ENCODE measurements at places on chromosomes 3 and 15. TPM values are rescaled to one million over a fixed set of nuclear protein-coding genes. Genes with fewer than 3 reads are reported as not detected.
A peak's percentile ranks its signal among the peaks of the same experiment; 100 is the strongest.

DNA sequence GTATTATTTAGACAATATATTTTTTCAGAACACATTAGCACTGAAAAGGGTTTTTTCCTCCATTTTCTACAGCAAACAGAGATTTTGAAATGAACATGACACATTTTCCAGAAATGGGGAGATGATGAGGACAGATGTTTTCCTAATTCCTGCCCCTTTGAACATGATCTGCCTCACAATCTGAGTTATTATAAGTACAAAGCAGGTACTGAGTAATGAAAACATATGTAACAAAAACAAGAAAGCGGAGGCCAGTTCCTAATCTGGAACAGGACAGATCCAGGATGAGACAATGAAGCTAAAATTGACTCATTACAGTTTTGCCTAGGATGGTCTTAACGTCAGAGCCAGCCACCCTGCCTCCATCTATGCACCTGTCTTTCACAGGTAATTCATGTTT is 642.8 kb upstream of the NR2F2 start:
- no peak overlapping the region for H3K4me3 ChIP-seq
- no peak for DNase-seq
- no peak overlapping the region for H3K27ac ChIP-seq
- no peaks in the 10 kb centered on the region for H3K4me1 ChIP-seq

DNA sequence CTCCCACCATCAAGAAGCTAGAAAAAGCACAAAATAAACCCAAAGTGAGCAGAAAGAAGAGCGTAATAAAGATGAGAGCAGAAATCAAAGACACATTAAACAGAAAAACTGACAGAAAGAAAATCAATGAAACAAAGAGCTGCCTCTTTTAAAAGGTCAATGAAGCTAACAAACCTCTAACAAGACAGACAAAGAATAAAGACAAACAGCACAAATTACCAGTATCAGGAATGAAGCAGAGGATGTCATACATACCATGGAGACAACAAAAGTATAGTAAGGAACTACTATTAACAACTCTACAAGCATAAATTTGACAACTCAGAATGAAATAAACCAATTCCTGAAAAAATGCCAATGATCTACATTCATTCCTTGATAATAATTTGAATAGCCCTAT is 15.0 kb downstream of the C3orf70 start:
- no peaks in the 10 kb centered on the region for H3K36me3 ChIP-seq
- DNase-seq = no peak

SEC61A1 gene
- 135 TPM for total RNA-seq

GRCh38 chr15:40506964-40507571 is 36.3 kb downstream of the CHST14 start:
- peak overlapping the region; percentile 32 for H3K4me3 ChIP-seq
- H3K4me1 ChIP-seq = no peaks in the 10 kb centered on the region

GRCh38 chr15:42090370-42090769 is 4.0 kb downstream of the PLA2G4D start:
- H3K4me1 ChIP-seq = no peaks in the 10 kb centered on the region
- no peak overlapping the region for H3K4me3 ChIP-seq
- no peak for DNase-seq
- H3K27ac ChIP-seq = no peak overlapping the region
- peaks cover 39% of the 10 kb centered on the region for H3K27me3 ChIP-seq

GRCh38 chr15:68372291-68372811 is 59.6 kb downstream of the ITGA11 start:
- peaks cover 21% of the 10 kb centered on the region for H3K27me3 ChIP-seq
- H3K4me1 ChIP-seq = no peaks in the 10 kb centered on the region
- no peak overlapping the region for H3K4me3 ChIP-seq
- no peaks in the 10 kb centered on the region for H3K36me3 ChIP-seq
- no peak for DNase-seq
- H3K27ac ChIP-seq = no peak overlapping the region

GRCh38 chr3:106328224-106328623 is 459.4 kb upstream of the CBLB start:
- H3K27me3 ChIP-seq = no peaks in the 10 kb centered on the region
- H3K27ac ChIP-seq = no peak overlapping the region
- no peak for DNase-seq

- H3K36me3 ChIP-seq = no peaks in the 10 kb centered on the region
- no peak overlapping the region for H3K4me3 ChIP-seq
- no peak overlapping the region for H3K27ac ChIP-seq
- peaks cover 50% of the 10 kb centered on the region for H3K27me3 ChIP-seq
These were observed 48.1 kb downstream of the EPHB3 start for GRCh38 chr3:184609476-184610244.

GRCh38 chr3:195834675-195835583 is 23.2 kb upstream of the MUC4 start:
- no peaks in the 10 kb centered on the region for H3K36me3 ChIP-seq
- DNase-seq = no peak
- no peak overlapping the region for H3K27ac ChIP-seq
- no peaks in the 10 kb centered on the region for H3K4me1 ChIP-seq

ZPLD1 gene
- total RNA-seq = not detected

GOLGA8M gene
- 2.2 TPM for total RNA-seq

CCDC39 gene
- not detected for total RNA-seq

GRCh38 chr3:50246517-50246954 is 10.5 kb downstream of the GNAI2 start:
- no peaks in the 10 kb centered on the region for H3K27me3 ChIP-seq
- DNase-seq = peak; percentile 84
- peak overlapping the region; percentile 82 for H3K27ac ChIP-seq
- peaks cover 39% of the 10 kb centered on the region for H3K4me1 ChIP-seq

USP13 gene
- total RNA-seq = 7.0 TPM

SLC27A2 gene
- total RNA-seq = 0.70 TPM

B3GALNT1 gene
- 0.50 TPM for total RNA-seq

CAMP gene
- total RNA-seq = not detected

RPP25 gene
- 0.93 TPM for total RNA-seq

GRCh38 chr15:24856397-24857390 is 98.1 kb upstream of the SNRPN start:
- no peak overlapping the region for H3K27ac ChIP-seq
- H3K4me1 ChIP-seq = no peaks in the 10 kb centered on the region
- no peaks in the 10 kb centered on the region for H3K36me3 ChIP-seq
- no peak for DNase-seq

DNA sequence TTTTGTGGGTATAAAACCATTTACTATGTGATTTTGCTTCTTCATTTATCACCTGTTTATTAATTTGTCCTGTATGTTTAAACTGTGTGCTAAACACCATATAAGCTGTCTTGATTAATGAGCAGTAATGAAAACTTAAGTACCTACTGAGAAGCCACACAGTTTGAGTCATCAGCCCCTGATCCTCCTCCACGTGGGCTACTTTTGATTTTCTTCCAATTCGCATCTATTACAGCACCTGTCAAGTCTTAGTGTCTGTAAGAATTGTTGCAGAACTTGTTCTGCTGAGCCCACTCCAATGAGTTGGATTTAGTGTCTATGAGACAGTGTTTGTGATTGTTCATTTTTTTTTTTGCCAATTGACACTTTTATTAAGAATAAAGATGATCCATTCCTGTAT is 16.8 kb downstream of the EPHA6 start:
- no peaks in the 10 kb centered on the region for H3K4me1 ChIP-seq
- DNase-seq = no peak
- H3K27me3 ChIP-seq = no peaks in the 10 kb centered on the region
- H3K4me3 ChIP-seq = no peak overlapping the region

GRCh38 chr3:183710231-183710630 is 12.6 kb downstream of the YEATS2 start:
- no peaks in the 10 kb centered on the region for H3K36me3 ChIP-seq
- H3K4me3 ChIP-seq = no peak overlapping the region
- H3K4me1 ChIP-seq = no peaks in the 10 kb centered on the region
- H3K27me3 ChIP-seq = no peaks in the 10 kb centered on the region
- DNase-seq = no peak

- H3K4me3 ChIP-seq = peak within 1 kb of the TSS; percentile 67
- no peaks in the 10 kb centered on the region for H3K36me3 ChIP-seq
- DNase-seq = peak; percentile 95
- H3K27me3 ChIP-seq = no peaks in the 10 kb centered on the region
- peak within 1 kb of the TSS; percentile 83 for H3K27ac ChIP-seq
These were observed at the start of gene SCAP for GRCh38 chr3:47475570-47476329. SCAP (minus strand) TSS chr3:47475941; CDS start chr3:47442993, 32,948 bp downstream.

GRCh38 chr15:31396881-31397560 is 70.4 kb downstream of the KLF13 start:
- no peak for DNase-seq
- peaks cover 44% of the 10 kb centered on the region for H3K4me1 ChIP-seq
- no peak overlapping the region for H3K4me3 ChIP-seq
- H3K36me3 ChIP-seq = no peaks in the 10 kb centered on the region
- no peak overlapping the region for H3K27ac ChIP-seq

GRCh38 chr15:89486726-89487050 is 9.7 kb downstream of the RHCG start:
- DNase-seq = peak; percentile 26
- H3K27ac ChIP-seq = no peak overlapping the region

DNA sequence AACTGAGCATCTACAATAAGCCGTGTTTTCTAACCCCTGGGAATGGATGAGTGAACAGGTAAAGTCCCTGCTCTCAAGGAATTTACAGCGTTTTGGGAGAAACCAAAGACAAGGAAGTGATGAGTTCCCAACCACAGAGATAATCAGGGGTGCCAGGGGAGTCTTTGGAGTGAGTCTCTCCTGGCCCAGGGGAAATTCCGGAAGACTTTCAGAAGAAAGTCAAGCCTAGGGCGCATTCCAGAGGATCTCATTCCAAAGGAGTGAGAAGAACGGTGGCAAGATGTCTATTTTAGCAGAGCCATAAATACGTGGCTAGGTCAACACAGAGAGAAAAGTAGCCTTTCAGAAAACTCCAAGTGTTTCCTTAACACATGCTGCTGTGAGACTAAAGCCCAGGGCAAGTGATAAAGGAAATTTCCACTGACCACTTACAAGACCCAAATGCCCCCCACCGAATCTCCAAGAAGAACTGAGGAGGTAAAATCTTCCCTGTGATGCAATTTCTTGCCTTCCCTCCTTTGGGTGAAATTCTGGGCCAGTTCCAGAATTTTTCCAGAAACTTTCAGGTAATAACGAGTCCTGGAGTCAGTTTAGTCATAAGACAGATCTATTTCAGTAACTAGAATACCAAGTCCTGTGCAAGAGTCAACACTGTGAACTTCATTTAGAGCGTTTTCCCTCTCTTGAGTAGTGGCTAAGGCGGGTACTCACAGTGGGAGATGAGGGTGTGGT is 437.4 kb downstream of the NR2F2 start:
- H3K4me1 ChIP-seq = no peaks in the 10 kb centered on the region
- H3K27ac ChIP-seq = no peak overlapping the region
- H3K27me3 ChIP-seq = no peaks in the 10 kb centered on the region
- no peaks in the 10 kb centered on the region for H3K36me3 ChIP-seq

MUC13 gene
- 0.16 TPM for total RNA-seq

DNA sequence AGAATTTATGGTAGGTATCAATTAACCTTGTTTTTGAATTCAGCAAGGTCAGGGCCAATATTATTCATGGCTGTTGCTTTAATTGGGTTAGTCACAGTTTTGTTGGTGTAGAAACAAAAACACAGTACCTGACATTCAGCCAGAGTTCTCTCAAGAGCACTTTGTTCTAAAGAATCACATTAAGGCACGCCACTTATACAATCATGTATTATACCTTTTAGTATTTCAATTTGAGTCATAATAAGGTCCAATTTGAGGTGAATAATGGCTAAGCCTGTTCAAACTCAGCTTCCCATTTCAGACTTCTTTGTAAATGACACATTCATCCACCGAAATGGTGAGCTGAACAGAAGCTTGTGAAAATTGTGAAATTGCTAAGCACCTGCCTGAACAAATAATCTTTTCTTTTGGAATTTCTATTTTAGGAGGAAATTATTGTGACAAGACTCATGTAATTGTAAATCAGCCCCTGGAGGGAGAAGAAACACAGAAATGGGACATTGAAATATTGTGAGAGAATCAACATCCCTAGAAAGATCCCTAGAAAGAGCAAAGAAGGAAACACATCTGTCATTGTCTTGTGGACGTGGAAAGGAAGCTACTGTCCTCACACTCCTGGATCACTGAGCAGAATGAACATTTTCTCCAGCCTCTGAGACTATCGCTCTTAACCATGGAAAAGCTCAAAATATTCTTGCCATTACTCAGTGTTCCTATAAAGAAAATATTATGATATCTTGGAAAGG is 29.3 kb downstream of the RIOX2 start:
- no peak overlapping the region for H3K4me3 ChIP-seq
- H3K27ac ChIP-seq = no peak overlapping the region
- H3K4me1 ChIP-seq = no peaks in the 10 kb centered on the region

GRCh38 chr3:124168271-124168670 is 176.3 kb upstream of the ROPN1 start:
- no peak overlapping the region for H3K4me3 ChIP-seq
- no peaks in the 10 kb centered on the region for H3K4me1 ChIP-seq
- no peaks in the 10 kb centered on the region for H3K27me3 ChIP-seq
- H3K27ac ChIP-seq = no peak overlapping the region

All from T-cell (primary cell).